Activated CD4-positive, alpha-beta T cell treated with anti-CD3 and anti-CD28 coated beads, Interleukin-2, amount 50 U/mL, for 4 hours (primary cell): ENCODE measurements at places on chromosomes 5 and 9.

- DNase-seq: no peak
Measured at GRCh38 chr9:121798941-121799340, 147.5 kb downstream of the DAB2IP start.

DNA sequence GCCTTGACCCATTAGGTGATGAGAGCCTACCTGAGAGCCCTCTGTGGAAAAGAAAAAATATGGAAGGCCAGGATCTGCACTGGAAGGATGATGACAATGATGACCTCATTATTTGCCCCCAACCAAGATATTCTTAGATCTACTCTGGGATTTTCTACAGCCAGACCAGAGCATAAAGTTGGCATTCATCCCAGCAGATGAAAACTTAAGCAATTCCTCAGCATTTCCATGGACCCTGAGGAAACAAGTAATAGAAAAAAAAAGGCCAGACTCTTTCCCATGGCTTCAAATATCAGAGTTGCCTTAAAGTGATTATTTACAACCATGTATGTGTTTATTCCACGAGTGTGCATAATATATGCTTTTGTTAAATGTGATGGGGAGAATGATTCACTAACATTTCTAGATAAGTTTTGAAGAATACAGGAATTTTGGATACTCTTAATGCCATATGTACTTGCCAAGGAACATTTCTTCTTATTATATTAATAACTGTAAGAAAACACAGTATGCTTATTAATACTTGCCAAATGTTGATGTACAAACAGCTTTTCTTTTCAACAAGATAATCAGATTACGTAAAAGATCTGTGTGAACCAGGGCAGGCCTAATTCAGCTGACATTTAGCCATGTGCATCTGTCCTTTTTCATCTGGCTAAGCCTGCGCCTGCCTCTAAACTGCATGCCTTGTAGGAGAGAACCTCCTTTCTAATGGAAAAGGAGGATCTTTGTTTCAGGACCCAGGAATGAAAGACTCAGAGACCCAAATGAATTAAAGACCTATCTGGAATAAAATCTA is 94.8 kb downstream of the ARRDC3 start:
- DNase-seq: no peak

DNA sequence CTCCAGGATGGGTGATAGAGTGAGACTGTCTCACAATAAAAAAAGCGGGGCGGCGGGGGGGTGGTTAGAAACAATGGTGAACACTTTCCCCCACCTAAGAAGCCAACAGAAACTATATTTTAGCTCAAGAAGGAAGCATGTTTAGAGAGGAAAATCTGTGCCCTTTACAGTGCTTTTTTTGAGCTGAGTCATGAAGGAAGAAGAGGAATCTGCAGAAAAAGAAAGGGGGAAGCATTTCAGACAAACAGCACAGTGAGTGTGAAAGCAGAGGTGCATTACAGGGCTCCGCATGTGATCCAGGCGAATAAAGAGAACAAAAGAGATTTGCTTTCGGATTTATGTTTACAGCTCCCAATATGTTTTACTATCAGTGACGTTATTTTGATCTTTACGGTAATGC is 1504.6 kb upstream of the WWC1 start:
- DNase-seq: no peak

DNA sequence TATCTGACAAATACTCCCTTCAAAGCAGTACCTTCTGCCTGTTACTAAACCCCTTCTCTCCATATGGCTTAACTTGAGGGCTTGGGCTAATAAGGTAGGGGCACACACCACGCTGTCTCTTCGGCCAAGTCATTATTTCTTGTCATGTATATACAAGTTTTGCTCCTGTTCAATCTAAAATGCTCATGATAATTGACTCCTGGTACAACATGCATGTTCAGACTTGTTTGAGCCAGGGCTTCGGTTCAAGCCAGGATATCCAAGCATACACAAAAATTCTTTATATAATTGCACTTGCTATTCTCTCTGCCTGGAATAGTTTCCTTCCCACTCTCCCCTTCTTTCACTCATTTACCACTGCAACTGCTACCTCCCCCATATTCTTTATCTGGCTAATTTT is 756.0 kb upstream of the C9orf72 start:
- no peak for DNase-seq

DNA sequence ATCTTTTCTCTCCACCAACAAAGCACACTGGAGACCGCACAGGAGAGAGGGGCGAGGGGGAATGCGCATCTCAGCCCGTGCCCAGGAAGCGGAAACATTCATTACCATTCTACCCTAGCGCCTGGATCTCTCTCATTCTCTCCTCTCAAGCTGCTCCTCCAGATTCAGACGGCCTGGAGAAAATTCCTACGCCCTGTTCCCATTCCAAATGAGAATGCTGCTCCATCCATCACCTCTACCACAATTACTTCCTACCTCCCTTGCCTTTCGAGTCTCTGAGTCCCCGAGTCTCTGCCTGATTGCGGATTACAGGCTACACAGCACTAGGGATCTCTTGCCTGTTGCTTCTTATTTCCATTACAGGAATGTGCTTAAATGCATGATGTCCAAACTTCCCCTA is 6.7 kb downstream of the DDX31 start:
- DNase-seq: no peak

DNA sequence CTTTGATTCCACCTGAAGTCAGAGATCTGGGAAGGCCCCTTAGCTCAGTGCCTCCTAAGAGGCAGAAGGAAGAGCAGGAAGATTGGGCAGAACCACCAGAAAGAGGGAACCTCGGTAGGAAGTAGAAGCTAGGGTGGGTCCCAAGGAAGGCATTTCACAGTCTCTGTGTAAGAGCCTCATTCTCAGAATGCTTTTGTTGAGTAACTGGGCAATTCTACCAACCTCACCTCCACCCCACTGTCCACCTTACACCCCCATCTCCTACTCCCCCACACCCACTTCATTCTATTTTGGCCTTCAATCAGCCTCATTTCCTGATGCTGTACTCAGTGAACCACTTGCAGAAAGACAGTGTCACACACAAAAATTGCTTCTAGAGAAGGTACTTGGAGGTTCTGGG is 3.5 kb downstream of the HBEGF start:
- DNase-seq: no peak

DNA sequence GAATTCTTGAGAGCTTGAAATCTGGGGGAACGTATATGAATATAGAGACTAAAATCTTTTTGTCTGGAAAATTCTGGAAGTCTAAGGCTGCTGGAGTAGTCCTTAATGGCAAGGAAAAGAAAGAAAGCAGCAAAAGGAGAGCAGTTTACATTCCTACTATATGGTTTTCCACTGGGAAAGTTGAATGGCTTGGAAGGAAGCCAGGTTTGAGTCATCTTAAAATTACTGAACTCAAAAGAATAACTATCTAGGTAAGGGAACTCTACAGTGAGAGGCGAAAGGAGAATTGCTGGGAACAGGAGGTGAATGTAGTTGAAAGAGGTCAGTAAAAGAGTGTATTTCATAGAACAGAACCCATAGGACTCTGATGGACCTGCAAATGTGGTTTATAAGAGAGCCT is 258.1 kb upstream of the EDIL3 start:
- DNase-seq: no peak

- no peak for DNase-seq
Measured at GRCh38 chr9:93827545-93828330, 127.4 kb downstream of the BARX1 start.

- DNase-seq: no peak
Measured at GRCh38 chr9:112049811-112050516, 125.1 kb downstream of the SUSD1 start.

GRCh38 chr9:83062651-83063527 is at the start of gene RASEF:
Gene RASEF, minus strand, starts transcription at chr9:83063142. Its CDS starts 275 bp downstream, at chr9:83062867.
- no peak for DNase-seq

DNA sequence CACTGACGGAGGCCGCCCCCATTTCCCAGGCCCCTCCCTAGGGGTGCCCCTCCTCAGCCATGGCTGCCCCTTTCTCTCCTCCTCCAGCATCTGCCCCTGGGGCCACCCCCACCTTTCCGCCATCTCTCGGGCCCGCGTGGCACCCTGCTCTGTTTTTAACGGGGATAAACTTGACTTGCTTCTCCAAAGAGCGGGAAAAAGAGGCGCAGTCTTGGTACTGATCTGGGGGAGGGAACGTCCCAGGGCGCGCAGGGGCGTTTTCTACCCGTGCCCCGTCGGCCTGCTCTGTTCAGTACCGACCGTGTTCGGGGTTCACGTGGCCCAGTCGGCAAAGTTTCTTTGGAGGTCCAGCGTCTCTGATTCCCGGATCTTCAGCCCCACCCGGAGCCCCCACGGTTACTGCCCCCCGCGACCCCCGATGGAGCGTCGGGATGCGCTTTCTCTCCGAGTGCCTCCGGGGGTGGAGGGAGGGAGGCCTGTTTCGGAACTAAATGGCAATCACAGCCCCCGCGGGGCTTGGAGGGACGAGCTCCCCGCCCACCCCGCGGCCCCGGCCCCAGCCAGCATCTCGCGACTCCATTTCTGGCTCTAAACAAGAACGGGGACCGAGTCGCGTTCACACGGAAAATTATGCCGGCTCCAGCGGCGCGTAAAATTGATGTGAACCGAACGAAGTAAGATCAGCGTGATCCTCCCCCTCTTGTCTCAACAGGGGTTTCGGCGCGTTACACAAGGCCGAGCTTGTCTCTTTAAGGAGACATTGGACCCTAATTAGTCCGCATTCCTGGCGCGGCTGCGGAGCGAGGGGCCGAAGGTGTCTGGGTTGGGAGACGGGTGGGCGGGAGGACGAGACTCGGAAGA is 1.1 kb upstream of the TLE4 start:
- DNase-seq: peak; percentile 35

GRCh38 chr5:15722305-15722704 is 222.3 kb downstream of the FBXL7 start:
- DNase-seq: no peak

DNA sequence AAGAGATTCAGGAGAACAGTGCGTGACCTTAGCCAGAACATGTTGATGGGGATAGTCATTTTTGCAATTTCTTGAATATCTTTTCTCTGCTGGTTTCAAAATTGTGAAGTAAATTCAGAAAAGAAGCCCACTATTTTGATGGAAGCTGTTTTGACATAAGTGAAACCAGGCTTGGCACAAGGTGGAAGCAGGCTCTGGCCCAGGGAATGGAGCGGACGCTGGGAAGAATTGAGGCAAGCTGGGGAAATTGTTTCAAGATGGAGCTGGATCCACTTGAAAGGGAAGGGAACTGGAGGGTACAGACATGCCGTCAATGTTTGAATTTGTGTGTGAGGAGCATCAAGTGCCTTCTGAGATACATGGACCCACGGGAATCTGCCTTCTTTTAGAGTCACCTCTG is 207.2 kb downstream of the GOLPH3 start:
- DNase-seq: no peak

DNA sequence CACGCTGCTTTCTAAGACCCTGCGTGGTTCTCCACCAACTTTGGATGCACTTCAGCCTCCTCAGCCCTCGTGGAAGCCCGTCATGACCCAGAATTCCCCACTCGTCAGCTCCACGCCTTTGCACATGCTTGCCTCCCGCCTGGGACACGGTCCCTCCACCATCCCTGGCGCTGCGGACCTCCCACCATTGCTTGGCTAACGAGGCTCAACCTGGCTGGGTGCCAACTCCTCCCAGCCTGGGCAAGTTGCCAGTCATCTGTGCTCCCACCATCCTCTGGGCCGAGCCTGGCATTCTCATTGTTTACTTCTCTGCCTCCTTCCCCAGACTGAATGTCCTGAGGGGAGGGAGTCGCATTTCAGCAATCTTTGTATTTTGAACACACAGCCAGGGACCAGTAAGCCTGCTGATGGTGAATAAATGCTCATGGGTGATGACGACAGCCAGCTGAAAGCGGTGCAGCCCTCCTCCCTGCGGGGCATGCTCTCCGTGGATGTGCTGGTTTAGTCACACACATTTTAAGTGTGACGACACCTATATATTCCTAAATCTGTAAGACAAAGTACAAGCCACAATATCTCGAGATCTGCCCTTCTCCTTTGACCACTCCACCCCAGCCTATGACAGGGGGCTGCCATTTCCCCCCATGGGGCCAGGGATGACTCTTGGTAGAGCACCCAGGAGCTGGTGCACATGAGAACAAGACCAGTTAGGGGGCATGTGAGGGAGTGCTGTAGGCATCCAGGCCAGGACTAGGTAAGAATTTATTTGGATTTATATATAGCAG is 37.6 kb downstream of the ANKRD33B start:
- no peak for DNase-seq

- DNase-seq: no peak
Measured at GRCh38 chr5:72908664-72909063, 47.2 kb upstream of the FCHO2 start.

- no peak for DNase-seq
Measured at GRCh38 chr5:179325296-179326031, 19.8 kb downstream of the ADAMTS2 start.

GRCh38 chr9:124852829-124853531 is at the start of gene WDR38:
Gene WDR38, plus strand, starts transcription at chr9:124853460. Its CDS starts 72 bp downstream, at chr9:124853532.
- peak; percentile 57 for DNase-seq

GRCh38 chr5:8068078-8068477 is 199.1 kb downstream of the MTRR start:
- DNase-seq: no peak

DNA sequence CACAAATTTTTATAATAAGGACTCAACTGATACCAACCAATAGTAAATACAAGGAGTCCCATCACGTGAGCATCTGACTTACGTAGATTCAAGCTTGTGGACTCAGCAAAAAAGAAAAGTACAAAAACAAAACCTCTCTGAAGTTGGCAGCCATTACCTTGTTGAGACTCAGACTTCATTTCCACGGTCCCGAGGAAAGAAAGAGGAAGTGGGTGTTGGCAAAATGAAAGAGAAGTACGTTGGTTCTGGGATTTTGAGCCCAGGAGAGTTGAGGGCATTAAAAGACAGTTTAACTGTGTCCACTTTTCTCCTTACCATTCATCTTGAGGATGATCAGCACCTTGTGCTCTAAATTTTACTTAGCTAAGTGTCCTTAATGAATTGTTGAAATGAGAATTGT is 26.7 kb downstream of the NCBP1 start:
- DNase-seq: no peak

- DNase-seq: no peak
Measured at GRCh38 chr5:154410786-154411185, 35.0 kb upstream of the SAP30L start.

DNA sequence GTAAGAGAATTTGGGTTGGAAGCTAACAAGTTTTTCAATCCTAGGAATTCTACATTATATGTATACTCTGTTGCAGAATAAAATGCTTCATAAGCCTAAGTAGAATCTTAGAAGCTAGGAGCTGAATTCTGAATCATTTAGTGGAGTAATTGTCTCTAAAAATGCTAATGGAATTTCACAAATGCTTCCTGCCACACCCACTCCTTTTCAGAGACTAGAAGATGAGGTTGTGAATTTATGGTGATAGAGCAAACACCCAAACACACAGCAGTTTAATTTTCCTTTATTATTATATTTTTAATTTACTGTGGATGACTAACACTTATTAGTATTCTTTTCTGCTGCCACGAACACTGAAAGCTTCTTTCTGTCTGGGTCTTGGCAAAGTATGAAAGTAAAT is 208.0 kb upstream of the PDE4D start:
- DNase-seq: no peak

DNA sequence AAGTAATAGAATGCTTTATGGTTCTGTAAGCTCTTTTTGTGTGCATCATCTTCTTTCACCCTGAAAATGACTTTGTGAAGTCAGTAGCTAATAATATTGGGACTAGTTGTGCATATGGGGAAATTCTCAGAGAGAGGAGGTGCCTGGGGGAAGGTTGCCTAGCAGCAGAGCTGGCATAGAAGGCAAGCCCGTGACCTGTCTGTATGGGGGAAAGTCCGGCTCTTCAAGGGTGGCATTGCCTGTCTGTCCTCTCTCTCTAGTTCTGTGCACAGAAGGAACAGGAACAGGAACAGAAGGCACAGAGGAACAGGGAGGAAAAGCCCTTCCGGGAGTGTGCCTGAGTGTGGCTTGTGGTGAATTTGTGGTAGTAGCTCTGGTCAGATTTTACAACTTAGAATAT is 33.1 kb downstream of the SH3GL2 start:
- no peak for DNase-seq
